Stimulated activated CD8-positive, alpha-beta memory T cell treated with anti-CD3 and anti-CD28 coated beads, Interleukin-4, amount 100 ng/mL, for 24 hours (primary cell): ENCODE measurements at places on chromosomes 7 and 10.

DNA sequence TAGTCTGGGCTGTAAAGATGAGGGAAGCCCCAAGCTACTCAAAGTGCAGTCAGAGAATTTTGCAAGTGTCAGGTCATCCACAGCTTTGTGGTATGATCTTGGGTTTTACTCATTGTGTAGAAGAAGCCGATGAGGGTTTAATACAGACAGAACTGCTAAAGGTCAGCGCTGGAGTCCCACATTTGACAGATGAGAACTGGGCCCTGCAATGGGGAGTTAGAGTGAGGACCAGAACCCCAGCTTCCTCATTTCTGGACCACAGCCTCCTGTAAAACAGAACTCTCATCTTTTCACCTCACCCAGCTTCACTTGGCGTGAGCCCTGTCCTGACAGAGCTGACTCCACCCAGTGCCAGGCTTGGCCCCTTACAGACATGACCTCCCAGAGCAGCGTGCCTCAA, 20.1 kb downstream of the LRRC20 start:
- no peak for DNase-seq

DNA sequence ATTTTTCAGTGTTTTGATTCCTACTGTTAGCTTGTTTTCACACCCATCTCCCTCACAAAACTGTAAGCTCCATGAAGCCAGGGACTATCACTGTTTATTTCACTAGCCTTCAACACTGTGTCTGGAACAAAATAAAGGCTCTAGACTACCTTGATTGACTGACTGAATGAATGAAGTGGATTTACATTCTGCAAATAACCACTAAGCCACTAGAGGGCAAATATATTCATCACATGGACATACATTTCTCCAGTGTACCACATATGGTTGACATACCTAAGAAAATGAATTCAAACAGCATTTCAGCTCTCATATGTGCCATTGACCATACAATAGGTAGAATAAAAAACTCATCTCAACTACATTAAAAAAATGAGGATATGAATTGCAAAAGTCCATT, 185.9 kb downstream of the RAB11FIP2 start:
- no peak for DNase-seq

DNA sequence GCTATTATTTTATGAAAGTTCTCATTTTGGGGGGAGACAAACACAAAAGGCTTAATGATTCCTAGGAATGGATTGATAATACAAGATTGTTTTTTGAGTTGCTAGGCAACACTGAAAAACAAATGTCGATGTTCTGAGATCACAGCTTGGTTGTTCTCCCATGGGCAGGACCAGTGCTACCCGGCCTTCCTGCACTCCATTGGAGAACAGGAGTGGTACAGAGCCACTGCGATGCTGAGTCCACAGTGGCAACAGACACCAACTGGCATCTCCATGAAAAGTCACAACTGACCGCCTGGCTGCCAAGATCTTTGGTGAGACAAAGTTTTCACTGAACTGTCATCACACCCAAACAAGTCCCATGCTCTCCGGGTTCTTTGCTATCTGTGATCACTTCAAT, 68.9 kb upstream of the NMT2 start:
- no peak for DNase-seq

DNA sequence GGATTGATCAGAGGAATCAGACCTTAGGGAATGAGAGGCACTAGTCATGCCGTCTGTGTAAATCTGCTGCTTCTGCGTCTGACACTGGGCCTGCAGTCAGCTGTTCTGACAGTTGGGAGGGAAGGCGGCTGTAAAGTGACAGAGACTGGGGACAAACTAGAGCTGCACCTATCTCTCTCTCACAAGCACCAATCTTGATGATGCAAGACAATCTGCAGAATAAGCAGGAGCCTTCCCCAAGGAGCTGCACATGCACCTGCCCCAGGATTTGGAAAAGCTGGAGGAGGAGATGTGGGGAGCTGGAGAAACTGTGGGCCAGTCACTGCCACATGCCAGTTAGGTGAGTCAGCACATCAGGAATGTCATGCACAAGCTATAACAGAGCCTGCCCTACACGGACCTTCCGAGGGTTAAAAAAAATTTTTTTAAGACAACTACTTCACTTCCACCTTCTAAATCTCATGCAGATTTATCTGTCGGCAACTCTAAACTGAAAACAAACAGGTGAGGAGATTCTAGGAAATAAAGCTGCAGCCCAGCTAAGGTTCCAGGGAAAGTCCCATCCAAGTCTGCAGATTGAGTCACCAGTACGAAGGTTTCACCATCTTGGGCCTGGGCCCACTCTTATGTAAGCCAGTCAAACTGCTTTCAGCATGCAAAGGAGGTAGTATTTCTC, 39.2 kb downstream of the ENO4 start:
- no peak for DNase-seq

- no peak for DNase-seq
These were observed 56.4 kb downstream of the SGMS1 start for GRCh38 chr10:50567384-50567783.

- no peak for DNase-seq
These were observed 248.7 kb downstream of the TSPAN12 start for GRCh38 chr7:120609136-120609753.

- no peak for DNase-seq
These were observed 10.8 kb upstream of the PVRIG start for GRCh38 chr7:100208911-100209408.

GRCh38 chr7:123961771-123962170, 36.7 kb downstream of the SPAM1 start:
- no peak for DNase-seq
